ENCODE measurements at places on chromosomes 3 and 15.

GRCh38 chr3:195718477-195718984, 2.2 kb upstream of the MUC20 start:
- no peak for DNase-seq

DNA sequence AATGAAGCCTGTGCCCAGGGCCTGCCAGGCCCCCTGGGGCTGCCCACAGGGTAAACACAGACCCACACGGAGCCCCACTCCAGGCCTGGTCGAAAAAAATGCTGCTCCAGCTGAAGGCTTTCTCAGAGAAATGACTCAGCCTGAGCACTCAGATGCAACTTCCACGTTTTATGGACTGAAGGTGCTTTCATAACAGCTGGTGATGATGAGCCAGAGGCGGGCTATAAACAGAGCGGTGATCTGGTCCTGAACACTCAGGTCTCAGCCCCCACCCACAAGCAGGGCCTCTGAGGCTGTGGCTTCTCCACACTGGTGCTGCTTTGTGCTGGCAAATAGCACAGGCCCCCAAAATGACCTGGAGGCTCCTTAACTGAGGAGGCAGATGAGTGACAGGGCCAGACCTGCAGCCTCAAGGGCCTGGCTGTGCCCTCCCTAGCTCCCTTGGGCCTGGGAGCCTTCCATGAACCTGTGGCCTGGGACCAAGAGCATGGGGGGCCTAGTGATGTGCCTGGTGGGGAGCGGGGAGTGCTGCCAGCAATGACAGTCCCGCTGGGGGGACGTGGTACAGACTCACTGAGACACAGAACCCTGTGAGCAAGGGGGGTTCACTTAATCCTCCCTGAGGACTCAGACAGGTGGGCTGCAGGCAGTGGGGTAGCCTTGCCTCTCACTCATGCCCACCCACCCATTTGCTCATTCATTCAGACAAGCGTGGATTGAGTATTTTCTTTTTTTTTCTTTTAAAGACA, 23.0 kb upstream of the FURIN start:
- peak; percentile 87 for DNase-seq

GRCh38 chr3:45082142-45082538, 56.0 kb downstream of the CLEC3B start:
- DNase-seq, result no peak

GRCh38 chr15:99556011-99556410, 9.8 kb upstream of the MEF2A start:
- no peak for DNase-seq

GRCh38 chr3:122183893-122184590, 574 bp downstream of the CASR start:
- no peak for DNase-seq

DNA sequence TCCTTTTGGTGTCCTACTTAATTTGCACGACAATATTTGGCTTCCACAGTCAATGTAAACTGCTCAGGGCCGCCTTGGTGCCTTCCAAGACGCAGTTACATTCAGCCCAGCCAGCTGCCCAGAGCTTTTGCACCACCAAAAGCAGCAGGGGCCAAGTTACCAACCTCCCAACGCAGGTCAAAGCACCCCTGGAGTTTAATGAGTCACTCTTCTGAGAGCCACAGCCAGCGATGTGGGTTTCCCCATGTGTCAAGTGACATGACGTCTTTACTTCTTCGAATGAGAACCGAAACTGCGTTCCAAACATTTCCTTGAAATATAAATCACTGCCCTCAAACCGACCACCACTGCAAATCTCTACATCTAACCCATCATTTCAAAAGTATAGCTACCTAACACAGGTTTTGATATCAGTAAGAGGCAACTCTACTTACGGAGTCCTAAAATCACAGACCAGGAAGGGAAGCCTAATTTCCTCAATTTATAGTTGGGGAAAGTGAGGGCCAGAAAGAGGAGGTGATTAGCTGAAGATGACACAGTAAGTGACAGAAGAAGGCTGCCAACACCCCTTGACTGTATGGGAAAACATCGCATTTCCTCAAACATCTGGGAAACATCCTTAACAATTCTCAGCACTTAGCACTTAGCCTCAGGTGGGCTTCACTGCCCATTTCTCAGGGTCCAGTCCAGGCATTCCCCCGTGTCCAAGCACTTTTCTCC, 24.5 kb downstream of the MB21D2 start:
- DNase-seq, result peak; percentile 73

DNA sequence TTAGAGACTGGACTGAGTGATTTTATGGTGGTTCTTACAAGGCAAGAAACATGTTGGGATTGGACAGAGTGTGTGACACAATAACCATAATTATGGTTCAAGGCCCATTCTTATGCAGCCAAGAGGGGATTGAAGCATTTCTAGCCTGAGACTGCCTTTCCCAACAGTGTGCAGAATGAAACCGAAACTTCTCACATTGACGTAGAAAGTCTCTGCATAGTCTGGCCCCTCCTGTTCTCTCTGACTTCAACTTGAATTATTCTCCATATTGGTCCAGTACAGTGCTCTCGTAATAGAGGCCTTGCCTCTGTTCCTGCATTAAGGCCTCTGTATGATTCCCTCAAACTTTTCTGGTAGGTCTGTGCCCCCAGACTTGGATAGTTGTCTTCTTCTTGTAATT, 138.3 kb downstream of the DIPK2A start:
- no peak for DNase-seq

DNA sequence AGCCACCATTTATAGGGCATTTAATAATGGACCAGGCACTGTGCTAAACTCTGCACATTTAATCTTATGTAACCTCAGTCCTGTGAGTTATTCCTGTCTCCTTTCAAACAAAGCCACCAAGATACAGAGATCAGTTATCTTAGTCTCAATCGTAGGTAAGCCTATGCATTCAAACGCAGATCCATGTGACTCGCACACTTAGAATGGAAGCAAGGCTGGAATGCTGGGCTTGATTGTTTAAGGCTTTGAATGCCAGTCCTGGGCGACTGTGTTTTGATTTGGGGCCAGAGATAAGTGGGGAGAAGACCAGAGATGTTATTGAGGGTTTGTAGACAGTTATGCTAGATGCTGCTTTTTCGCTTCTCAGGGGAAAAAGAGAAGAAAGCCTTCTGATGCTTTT, 22.2 kb downstream of the MED12L start:
- DNase-seq, result no peak

GRCh38 chr3:27623085-27623753, 98.9 kb downstream of the EOMES start:
- no peak for DNase-seq

DNA sequence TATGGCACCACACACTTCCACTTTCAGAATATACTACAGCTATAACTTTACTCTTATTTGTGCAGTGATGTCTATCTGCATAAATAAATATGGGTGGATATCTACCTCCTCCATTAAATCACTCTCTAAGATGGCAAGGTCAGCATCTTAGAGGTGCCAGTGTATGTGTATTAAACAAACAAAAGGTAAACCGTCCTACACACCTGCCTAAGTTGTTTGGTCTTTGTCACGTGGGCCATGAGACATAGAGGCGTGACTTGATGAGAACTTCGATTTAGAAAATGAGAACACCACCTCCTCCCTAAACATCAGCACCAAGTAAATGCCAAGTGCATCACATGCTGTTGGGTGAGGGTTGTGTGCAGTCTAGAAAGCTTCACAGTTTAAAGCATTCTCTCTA, 310.6 kb downstream of the GRM7 start:
- no peak for DNase-seq

DNA sequence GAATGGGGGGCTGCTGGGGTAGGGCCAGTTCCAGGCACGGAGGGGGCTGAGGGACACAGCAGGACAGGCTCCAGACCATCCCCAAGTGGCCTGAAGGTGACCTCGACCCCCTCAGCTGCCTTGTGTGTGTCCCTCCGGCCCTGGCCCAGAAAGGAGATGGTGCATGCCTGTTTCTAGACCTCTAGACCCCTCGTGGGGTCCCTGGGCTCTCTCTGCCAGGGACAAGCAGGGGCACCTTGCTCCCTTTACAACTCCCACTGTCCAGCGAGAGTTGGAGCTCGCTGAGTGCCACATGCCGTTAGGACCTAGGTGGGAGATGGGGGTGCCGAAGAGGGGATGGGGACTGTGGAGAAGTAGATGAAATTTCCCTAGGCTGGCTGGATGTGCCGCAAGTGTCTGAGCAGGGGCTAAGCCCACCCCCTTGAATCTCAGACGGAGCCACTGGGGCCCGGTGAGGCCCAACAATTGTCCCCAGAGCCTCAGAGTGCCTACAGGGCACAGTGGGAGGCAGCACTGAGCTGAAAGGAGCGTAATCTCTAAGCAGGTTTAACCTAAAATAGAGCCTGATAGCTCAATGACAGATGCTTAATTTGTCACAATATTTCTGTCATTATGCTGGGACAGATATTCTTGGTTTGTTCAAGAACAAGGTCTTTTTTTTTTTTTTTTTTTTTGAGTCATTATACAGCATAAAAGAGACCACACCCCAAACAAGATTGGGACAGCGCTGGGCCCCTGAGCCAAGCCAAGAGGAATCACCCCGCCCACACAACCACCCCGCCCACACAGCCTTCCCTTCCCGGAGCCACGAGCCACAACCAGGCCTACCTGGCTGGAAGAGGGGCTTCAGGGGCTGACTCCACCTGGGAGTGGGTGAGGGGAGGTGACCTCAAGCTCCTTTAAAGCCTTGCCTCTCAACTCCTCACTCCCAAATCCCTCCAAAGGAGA, 23.6 kb upstream of the KLF13 start:
- peak; percentile 71 for DNase-seq

DNA sequence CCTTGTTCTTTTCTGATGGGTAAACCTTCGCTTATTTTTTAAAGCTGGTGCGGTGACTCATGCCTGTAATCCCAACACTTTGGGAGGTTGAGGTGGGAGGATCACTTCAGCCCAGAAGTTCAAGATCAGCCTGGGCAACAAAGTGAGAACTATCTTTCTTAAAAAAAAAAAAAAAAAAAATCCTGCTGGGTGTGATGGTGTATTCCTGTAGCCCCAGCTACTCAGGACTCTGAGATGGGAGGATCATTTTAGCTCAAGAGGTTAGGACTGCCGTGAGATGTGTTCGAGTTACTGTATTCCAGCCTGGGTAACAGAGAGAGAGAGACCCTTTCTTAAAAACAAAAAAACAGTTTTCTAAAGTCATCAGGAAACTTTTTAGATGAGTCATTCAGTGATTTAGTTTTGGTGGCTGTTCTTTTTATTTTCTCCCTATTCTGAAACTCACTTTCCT, 37.7 kb downstream of the SLMAP start:
- peak; percentile 47 for DNase-seq

DNA sequence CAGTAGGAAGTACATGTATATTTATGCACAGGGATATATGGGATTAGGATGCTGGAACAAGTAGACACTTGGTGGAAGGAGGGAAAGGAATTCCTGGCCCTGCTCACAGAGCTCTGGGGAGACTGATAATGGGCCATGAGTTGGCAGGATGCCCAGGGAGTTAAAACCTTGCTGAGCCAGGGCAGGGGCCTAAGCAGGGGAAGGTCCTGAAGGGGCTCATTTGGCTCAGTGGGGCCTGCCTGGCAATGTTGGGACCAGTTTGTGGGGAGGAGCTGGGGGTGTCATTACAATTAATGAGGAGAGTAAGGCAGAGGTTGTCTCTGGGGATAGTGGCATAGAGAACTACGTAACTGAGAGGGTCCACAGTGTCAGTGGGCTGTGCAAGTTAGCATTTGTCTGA, 124.2 kb upstream of the ADPGK start:
- DNase-seq, result no peak

DNA sequence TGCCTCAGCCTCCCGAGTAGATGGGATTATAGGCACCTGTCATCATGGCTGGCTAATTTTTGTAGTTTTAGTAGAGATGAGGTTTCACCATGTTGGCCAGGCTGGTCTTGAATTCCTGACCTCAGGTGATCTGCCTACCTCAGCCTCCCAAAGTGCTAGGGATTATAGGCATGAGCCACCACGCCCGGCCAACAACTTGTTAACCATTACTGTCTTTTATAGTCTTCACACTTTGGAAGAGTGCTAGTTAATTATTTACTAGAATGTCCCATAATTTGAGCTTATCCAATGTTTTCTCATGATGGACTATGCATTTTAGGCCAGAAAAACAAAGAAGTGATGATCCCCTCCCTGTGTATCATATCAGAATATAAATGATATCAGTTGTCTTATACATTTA, 288.6 kb upstream of the CBLB start:
- no peak for DNase-seq

GRCh38 chr3:173529062-173529711, 131.6 kb downstream of the NLGN1 start:
- peak; percentile 48 for DNase-seq

DNA sequence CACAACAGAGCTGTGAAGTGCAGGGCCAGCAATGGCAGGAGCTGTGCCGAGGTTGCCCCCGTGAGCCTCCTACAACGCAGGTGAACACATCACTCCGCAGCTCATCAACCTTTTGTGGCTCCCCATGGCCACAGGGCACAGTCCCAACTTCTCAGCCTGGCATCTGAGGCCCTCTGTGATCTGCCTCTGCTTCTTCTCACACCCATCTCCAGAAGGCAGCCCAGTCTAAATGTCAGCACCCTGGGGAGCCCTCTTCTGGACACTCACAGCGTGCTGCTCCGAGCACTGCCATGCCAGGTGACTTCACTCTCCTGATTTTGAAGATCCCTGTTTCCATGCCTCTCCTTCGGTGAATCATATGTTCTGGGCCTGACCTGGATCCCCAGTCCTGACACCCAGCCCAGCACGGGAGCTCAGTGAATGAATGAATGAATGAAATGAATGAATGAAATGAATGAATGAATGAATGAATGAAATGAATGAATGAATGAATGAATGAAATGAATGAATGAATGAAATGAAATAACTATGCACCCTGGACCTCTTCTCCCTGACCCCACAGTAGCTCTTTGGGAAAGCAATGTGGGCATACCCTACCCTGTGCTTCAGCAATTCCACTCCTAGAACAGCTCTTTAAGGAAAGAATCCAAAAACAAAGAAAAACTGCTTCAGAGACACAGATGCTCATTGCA, 17.9 kb upstream of the SKIC8 start:
- peak; percentile 45 for DNase-seq

DNA sequence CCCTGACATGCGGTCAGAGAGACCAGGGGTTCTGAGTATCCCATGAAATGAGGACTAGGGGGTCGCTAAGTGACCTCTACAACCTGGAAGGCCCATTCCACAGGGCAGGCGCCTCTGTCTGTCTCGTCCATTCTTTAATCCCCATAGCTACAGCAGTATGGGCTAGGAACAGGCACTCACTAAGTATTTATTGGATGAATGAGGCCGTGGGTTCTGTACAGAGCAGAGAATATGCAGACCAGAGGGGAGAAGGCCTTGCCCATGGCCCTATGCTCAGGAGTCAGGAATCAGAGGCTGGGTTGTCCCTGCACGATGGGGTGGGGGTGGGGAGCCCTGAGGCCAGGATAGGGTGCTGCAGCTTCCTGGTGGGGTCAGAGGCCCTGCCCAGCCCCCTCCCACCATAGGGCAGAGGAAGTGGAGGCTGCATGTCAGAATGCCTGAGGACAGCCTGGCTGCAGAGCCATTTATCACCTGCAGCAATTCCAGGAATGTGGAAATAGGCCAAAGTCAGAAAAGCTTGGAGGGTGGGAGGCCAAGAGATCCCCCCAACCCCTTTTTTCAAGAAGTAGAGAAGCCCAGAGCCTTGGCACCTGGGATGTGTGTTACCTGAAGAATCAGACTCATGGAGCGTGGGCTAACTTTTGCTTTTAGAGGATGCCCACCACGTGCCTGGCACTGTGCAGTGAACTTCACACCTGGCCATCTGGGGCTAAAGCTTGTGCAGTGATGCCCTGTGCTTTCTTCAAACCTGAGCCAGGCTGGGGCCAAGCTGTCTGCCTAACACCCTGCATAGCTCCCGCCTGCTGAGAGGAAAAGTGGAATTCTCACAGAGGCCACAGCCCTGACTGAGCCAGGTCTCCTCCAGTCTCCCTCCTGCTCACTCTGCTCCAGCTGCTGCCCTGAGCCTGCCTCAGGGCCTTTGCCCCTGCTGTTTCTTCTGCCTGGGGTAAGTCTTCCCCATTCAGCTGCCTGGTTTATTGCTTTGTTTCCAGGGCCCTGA, 109.4 kb downstream of the WNT7A start:
- peak; percentile 65 for DNase-seq

GRCh38 chr15:41819455-41820050, 8.3 kb upstream of the JMJD7 start:
- peak; percentile 32 for DNase-seq

Data from NB4 (cell line).